ENCODE measurements at places on chromosomes 2 and 18.

DNA sequence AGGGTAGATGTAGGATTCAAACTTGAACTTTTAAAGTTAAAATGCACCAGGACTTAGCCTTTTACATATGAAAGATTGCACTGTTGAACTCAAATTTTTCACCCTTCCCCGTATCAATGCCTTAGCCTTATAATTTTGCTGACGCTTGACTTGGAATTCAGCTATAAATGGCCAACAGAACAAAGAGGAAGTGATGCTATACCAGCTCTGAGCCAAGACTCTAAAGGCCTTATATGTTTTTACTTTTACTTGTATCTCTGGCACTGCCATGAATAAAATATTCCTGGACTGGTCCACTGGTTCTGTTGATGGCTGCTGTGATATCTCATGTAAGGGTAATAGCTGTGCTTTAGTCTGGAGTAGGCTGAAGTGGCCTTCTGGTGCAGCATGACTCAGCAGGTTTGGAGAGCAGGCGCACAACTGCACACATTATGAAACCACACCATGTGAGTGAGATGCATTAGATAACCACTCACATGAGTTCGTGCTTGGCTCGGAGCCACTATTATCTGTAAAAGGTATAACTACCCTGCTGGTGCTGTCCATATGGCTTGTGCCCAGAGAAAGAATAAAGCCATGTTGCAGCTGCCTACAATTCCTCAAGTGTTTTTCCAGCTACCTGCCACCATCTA is 8.4 kb upstream of the IER3IP1 start:
- DNase-seq, result peak; percentile 9

GRCh38 chr18:79699653-79700052 is 20.1 kb downstream of the CTDP1 start:
- no peak for DNase-seq

- no peak for DNase-seq
Measured at GRCh38 chr2:159179696-159180095, 106.8 kb downstream of the WDSUB1 start.

DNA sequence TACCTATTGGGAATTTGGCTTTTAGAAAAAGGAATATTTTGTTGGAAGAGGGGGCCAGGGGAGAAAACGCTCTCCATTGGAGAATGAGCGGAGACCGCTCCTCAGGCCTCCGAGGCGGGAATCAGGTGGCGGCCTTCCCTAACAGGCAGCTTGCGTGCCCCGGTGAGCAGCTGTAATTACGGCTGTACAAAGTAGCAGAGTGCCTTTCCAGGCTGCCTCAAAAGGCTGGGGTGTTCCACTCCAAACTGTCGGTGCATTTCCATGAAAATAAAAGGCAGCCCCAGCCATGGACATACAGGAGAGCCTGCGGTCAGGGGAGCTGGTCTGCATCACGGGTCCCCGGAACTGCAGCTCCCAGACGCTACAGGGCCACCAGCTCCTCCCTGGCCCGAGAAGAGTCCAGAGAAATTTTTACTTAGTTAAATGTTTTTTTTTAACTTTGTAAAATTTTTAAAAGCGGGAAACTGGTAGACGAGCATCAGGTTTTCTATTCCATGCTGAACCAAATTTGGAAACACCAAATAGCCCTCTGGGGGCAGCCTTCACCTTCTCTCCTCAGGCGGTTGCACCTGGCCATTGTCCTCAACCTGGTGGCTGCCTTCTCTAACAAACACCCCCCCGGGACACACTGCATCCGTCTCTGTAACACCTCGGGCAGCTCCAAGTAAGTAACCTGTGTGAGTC is 209.3 kb upstream of the SALL3 start:
- DNase-seq, result no peak

- DNase-seq, result no peak
Measured at GRCh38 chr2:195471163-195471562, 185.9 kb upstream of the SLC39A10 start.

DNA sequence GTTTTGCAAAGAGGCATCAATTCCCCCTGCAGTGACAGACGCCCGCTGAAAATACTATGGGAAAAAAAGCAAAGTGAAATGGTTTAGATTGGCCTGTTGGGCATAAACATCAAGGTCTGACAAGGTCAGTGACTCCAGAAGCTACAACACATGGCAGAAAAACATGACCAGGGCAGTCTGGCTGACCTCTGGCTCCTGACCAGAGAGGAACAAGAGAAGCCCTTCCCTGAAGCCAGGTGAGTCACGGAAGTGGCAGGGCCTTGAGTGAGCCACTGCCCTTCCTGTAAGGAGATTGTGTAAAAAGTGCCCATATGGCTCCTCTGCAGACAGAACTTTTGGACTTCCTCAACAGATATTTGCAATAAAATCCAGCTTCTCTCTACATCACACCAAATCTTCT is 72.0 kb downstream of the DNER start:
- DNase-seq, result no peak

DNA sequence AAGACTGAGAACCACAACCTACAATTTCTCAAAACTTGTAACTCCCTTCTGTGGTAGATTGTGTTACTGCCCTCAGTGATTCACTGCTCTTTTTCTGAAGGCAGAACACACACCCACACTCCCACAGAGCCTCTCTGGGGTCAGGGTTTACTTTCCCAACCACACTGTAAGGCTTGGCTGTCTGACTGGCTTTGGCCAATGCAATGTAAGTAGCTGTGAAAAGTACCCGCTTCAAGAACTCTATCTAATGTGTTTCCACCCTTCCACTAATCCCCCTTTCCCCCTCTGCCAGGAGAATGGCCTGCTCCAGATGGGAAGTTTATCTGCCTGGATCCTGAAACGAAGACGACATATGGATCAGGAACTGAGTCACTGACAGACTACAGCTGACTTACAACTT is 222.7 kb downstream of the CDH2 start:
- DNase-seq, result no peak

GRCh38 chr18:36697905-36698304 is 130.9 kb downstream of the TPGS2 start:
- no peak for DNase-seq

DNA sequence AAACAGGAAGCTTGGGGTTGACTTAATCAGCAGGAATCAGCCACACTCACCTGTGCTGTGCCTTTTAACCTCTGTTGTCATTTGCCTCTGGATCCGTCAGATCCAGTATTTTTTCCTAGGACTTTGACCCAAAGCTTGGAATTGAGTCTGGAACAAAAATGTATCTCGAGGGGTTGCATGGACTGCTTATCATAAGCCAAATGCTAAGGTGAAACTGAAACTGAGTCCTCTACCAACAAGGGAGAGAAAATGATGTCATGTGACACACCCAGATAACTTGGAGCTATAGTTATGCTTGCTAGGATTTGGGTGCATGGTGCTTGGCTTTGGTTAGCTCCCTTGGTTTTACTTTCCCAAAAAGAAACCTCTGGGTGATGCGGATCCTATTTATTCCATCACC is 2158.6 kb upstream of the PIK3C3 start:
- DNase-seq, result no peak

DNA sequence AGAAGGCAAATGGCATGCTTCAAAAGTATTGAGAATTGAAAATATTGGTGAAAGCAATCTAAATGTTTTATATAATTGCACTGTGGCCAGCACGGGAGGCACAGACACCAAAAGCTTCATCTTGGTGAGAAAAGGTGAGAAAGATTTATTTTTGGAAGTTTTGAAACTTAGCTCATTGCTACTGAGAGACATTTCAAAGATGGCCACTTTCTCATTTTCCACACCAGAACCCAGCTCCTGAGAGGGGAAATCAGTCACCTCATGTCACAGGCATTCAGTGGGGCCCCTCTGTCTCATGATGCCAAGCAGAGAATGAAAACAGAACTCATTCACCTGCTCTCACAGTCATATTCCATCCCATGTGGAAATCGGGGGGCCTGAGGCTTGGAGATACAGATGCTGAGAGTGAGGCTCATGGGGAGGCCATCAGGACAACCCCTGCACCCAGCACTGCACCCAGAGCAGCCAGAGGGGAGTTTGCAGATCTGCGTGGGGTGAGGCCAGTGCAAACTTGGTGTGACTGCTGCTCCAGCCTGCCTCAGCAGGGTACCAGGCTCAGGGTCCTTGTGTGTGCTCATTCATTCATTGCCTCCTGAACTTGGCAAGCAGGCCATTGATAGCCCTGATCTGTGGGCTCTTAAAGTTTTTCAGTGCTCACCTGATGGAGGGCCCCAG is 31.4 kb downstream of the IL18R1 start:
- DNase-seq, result no peak

DNA sequence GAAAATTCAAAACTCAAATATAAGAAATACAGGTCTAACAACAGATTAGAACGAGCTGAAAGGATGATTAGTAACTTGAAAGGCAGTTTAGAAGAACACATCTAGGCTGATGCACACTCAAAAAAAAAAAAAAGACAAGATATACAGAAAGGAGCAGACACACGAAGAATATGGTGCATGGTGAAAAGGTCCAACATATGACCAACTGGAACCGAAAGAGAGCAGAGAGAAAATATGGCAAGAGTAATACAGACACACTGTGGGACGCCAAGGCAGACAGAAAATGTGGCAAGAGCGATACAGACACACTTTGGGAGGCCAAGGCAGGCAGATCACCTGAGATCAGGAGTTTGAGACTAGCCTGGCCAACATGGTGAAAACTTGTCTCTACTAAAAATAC is 39.8 kb downstream of the NDUFA10 start:
- DNase-seq, result no peak

GRCh38 chr2:229980431-229981184 is 58.3 kb downstream of the FBXO36 start:
- DNase-seq, result no peak

DNA sequence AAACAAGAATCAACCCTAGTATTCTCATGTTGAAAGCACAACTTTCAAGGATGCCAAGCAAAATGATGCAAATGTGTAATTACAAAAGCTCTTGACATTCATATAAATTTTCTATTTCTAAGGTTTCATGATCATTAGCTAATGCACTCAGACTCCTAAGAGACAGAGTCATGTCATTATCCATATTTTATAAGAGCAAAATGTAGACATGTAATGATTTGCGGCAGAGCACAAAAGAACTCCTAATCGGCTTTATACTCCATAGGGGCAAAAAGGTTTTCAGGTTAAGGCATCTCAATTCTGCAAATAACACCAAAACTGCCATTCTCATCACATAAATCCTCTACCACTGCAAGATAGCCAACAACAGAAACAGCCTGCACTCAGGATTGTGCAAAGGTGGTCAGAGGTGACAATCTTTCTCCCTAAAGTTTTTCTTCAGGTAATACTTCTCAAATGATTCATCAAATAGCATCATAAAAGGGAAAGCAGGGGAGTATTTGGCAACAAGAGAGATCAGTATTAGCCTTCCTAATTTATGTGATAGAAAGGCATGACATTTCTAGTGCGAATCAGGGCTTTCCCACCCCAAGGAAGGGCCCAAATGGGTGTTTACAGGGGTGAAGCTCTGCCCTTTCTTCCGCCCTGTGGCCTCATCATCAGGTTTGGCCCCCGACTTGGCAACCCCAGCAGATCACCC is 64.7 kb downstream of the STK39 start:
- DNase-seq, result no peak

DNA sequence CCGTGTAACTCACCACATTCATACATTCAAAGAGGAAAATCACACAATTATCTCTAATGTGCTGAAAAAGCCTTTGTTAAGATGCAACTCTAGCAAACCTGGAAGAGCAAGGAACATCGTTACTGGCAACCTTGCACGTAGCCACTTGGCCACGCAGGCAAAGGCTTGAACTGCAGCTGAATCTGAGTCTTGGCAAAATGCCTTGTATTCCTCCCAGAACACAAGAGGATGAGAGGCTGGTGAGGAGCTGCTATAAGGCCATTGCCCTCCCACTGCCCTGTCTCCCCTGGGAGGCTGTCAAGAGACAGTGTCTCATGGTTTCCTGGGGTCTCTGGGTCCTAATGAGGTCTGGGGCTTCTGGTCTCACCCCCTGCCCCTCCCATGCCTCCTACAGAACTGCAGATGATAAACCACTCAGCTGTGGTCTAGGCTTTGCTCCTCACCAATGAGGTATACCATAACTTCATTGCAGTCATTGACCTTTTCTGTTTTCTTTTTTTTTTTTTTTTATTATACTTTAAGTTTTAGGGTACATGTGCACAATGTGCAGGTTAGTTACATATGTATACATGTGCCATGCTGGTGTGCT is 141.4 kb downstream of the SPP2 start:
- no peak for DNase-seq

DNA sequence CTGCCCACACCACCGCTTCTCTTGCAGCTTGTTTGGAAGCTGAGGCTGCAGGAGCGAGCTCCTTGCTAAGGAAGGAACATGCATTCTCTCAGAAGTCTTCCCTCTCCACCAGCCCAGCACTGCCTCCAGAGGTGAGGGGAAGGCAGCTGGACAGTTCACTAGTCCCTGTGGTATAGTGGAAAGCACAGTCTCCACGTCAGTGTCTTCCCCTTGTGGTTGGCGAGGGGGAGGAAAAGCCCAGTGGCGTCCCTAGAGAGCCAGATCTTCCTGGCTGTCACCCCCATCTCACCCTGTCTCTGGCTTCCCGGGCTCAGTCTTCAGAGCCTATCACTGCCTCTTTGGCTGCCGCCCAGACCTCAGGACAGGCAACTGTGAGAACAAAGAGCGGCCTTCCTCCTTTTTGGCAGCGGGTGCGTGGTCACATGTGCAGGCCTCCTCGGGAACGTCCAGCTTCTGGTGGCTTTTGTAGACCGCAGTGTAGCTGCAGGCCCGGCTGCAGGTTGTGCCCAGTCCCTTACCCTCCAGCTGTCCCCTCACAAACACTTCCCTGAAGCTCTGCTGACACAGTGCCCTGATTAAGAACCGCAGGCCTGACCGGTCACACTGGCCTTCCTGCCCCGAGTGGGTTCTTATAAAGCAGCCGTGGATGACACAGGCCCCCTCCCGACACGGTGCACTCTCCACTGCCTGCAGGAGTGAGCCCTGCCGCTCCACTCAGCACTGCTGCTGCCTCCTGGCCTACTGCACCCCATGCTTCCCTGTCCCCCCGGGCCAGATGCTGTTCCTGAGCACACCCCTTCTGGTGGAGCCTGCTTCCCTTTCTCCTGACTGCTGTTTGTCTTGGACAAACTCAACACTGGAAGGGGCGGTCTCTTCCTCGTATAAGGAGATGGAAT is 90.9 kb downstream of the RNF144A start:
- no peak for DNase-seq

- no peak for DNase-seq
Measured at GRCh38 chr18:7000484-7001096, 117.0 kb downstream of the LAMA1 start.

- DNase-seq, result no peak
Measured at GRCh38 chr2:144937910-144938709, 418.2 kb upstream of the ZEB2 start.

- peak; percentile 20 for DNase-seq
Measured at GRCh38 chr2:15636972-15637785, 45.5 kb downstream of the DDX1 start.

DNA sequence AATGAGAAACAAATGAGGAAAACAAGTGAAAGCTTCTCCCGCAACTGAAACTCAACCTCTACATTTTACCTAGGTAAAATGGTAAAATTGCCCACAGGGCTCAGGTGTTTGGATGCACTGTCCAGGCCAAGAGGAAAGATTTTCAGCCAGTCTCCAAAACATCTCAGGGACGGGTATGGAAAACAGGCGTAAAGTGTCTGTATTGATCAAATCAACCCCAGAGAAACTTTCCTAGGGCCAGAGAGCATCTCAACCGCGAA is 361 bp upstream of the HAT1 start:
- no peak for DNase-seq

Measured in CD4-positive, CD25-positive, alpha-beta regulatory T cell (primary cell).